RKO (cell line): ENCODE measurements at places on chromosomes 3 and 15.
A peak's percentile ranks its signal among the peaks of the same experiment; 100 is the strongest.

DNA sequence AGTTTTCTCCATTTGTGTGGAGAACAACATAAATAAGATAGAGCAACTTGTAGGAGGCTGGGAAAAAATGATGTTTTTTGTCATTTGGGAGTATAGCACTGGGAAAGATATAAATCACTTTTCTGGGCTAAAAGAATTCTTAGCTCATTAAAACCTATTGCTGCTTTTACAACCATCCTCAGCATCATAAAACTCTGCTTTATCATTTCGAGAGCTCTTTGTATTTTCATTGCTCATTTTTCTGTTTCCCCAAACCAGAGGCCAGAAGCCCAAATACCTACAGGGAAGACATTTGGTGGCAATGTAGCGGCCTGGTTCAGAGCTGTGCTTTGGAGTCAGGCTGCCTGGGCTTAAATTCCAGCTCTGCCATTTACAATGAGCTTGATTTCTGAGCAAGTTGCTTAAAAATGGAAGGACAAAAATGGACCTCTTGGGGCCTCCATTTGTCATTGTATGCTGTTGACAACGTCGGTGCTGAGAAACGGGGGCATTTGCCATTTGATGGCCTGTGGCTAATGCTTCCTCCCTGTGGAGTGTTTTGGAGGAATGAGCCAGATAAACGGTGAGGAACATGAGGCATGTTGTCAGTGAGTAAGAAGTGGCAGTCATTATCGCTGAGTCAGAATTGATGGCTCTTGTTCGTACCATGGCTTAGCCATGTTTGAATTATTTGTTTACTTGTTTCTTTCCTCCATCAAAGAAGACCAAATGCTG, 260.0 kb downstream of the EBLN2 start:
- DNase-seq: peak; percentile 36

DNA sequence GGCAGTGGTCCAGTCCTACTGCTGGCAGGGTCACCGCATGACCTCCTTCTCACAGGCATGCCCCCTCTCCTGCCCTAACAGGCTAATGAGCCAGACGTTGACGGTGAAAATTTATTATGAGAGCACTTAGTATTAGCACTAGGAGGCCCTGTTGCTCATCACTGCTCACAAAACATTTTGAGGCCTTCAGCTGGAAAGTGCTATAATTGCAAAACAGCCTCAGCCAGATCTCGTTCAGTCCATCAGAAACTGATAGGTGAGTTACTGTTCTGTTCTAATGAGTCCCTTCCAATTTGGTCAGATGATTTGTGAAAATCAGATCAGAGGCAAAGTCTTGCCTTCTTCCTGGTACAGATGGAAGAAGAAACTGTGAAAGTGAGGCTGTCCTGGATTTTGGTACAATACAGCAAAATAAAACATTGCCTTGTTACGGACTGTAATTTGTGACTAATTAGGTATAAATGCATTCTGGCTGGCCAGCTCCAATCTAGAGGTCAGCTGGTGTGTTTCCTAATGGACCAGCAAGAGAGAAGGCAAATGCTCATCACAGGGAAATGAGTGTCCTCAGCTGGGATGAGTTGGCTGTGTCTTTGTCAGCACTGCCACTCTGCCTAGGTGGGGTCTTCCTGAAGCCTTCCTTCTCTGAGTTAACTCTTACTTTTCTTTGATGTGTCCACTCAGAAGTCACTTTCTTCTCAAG, 316.8 kb downstream of the CHST2 start:
- peak; percentile 7 for DNase-seq

GRCh38 chr3:66322436-66322835, 101.6 kb downstream of the SLC25A26 start:
- no peak for DNase-seq

GRCh38 chr3:103059432-103059831, 624.6 kb downstream of the ZPLD1 start:
- no peak for DNase-seq
